C1 segment of cervical spinal cord (tissue), 14 donors: ENCODE measurements at places on chromosomes 12 and 14.

DNA sequence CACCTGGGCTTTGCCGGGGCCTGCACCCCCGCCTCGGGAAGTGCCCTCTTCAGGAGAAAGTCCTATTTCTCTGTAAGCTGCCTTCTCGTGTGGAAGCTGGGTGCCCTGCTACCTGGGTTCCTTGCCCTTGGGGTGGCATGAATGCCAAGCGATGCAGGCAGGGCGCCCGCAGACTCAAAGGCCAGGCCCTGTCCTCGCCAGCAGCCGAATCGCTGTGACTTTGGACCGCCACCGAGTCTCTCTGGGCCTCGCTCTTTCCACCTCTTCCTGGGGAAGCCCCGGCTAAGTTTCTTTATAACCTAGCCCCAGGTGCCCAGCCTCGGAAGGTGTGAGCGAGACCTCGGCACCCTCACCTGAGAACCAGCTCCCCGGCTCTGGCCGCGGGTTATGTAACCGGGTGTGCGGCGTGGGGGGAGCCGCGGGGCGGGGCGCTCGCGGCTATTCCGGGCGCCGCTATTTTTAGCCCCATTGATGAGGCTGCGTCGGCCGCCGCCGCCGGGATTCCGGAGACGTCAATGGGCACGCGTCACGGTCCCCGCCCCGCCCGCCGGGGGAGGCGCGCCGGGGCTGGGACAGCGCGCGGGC is 14.6 kb upstream of the NR4A1 start:
- peak; percentile 89 for DNase-seq

- peak; percentile 57 for DNase-seq
Measured at GRCh38 chr12:123398550-123399254, 14.8 kb downstream of the KMT5A start.

GRCh38 chr12:83335748-83336147 is 649.0 kb downstream of the TMTC2 start:
- DNase-seq: no peak

GRCh38 chr12:132186857-132187620 is 42.8 kb downstream of the NOC4L start:
- DNase-seq: no peak

DNA sequence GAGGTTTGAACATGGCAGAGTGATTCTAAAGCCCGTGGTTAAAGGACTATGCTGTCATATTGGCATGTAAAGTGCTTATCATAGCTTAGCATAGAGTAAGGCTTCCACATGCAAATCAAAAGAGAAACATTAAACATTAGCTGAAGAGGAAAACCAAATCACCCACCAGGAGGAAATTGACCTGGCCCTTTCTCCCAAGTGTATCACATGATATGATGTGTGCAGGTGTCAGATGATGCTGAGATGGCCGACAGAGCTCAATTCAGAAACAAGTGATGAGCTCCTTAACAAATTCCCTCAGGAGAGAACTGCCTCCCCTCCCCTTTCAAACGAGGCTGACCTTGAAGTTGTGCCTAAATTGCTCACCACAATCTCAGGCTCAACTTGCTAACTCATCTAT is 217.1 kb upstream of the BTG1 start:
- DNase-seq: no peak

- DNase-seq: no peak
Measured at GRCh38 chr12:53938326-53939140, at the start of gene HOXC13. HOXC13 (plus strand) TSS chr12:53938831; CDS start chr12:53938907, 76 bp downstream.

- DNase-seq: no peak
Measured at GRCh38 chr14:106511006-106511799, 984.8 kb downstream of the TMEM121 start.

DNA sequence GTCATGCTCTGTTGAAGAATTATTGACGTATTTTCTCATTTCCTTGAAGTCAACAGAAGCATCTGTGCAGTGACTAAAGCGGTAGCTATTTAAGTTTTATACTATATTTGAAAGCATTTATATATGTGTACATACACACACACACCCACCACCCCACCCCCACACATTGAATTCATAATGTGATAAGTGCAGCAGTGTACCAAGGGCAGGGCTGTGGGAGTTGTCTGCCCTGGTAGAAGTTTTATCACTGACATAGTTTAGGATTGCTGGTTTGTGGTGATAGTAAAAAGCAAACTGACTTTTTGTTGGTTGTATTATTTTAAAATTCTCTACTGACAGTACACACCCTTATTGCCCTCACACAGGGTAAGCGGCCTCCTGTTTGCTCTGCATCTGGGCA is 39.1 kb downstream of the GAS2L3 start:
- DNase-seq: no peak

GRCh38 chr14:31243860-31244259 is 36.3 kb upstream of the HECTD1 start:
- DNase-seq: no peak
